Cortex of kidney (tissue), 1 donor: ENCODE measurements at places on chromosomes 3 and 15.

GRCh38 chr3:174191380-174191779, 667.8 kb upstream of the NAALADL2 start:
- no peak for DNase-seq

- DNase-seq, result no peak
Observed at GRCh38 chr15:81530271-81530691, 156.3 kb upstream of the TMC3 start.

DNA sequence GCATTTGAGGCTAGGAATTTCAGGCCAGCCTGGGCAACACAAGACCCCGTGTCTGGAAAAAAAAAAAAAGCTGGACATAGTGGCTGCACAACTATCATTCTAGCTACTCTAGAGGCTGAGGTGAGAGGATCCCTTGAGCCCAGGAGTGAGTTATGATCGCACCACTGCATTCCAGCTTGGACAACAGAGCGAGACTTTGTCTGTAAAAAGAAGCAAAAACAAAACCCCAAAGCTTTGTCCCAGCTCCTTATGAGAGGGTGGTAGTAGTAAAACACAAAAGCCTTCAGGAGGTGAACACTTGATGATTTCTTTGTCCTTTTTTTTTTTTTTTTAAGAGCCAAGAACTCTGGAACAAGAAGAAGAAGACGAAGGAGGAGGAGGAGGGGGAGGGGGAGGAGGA, 1.1 kb upstream of the CD200 start:
- DNase-seq, result no peak

DNA sequence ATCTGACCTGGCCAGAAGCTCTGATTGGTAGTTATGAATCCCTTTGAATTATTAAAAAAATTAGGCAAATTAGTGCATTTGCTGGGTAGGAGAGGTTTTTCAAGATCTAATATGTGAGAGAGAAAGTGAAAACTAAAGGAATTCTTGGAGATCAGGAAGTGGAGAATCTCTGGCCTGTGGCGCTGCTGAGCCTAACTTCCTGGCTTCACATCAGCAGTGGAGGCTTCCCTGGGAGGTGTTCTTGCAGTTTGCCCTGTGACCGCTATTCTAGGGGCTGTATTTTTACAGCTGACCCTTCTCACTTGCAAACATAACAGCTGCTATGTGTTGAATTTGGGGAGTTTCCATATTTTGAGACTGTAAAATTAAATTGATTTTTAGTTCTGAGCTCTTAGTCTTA, 166.4 kb downstream of the ATG7 start:
- DNase-seq, result no peak

- no peak for DNase-seq
Observed at GRCh38 chr3:187758318-187758955, 13.2 kb upstream of the BCL6 start.

- no peak for DNase-seq
Observed at GRCh38 chr15:97989299-97989698, 28.8 kb downstream of the ARRDC4 start.

- no peak for DNase-seq
Observed at GRCh38 chr3:170044795-170045244, 7.0 kb downstream of the GPR160 start.

DNA sequence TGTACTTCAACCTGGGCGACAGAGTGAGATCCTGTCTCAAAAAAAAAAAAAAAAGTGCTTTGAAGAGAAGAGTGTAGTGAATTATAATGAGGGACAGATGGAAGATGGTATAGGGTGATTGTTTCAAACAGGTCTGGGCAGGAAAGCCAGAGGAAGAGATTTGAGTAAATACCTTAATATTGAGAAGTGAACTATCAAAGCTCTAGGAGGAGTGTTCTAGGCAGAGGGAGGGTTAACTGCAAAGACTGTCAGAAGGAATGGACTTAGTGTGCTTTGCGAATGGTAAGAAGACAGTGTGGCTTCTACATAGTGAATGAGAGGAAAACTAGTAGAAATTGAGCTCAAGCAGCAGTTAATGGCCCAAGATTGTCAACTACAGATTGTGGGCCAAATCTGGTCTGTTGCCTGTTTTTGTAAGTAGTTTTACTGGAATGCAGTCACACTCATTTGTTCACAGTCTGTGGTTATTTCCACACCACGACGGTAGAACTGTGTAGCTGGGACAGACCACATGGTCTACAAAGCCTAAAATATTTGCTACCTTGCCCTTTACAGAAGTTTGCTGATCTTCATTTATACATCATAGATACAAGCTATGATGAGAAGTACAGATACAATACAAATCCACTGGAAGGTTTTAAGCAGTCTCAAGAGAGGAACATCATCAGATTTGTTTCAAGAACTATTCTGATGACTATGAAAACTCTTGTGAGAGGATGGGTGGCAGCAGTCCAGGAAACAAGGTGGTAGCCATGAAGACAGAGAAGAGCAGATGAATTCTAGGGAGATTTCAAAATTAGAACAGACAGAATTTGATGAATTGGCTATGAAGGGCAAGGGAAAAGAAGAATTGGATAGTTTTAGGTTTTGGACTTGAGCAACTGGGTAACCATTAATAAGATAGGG, 16.5 kb upstream of the USP50 start:
- no peak for DNase-seq

DNA sequence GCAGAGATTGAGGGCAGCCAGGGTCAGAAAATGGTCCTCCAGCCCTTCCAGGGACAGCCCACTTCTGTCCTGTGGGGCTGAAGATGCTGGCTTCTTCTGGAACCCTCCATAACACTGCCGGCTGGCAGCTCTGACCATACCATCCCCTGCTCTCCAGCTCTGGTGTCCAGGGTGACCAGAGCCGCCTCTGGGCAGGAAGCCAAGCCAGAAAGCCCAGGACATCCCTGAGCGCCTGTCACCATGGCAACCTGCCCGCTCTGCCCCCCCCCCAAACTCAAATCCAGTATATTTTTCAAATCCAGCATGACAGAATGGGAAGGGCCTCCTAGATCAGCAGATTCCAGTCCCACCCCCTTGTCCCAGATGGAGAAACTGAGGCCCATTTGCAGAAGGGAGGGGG, 420 bp upstream of the TMIE start:
- DNase-seq, result no peak

DNA sequence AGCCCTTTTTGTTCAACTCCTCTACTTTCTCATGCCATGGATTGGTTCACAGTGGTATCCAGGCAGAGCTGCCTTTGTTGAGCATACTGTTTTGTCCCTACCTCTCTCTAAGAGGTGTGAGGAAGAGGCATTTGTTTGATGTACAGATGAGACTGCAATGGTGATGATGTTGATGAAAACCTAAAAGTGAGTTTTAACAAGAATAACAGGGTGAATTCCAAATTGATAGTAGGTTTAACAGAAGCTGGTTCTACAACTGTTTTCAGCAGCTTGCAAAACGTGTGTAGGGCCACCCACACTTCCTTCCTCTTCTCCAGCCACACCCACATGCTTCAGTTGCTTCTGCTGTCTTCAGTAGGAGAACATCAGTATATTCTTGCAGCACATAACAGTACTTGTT, 10.2 kb downstream of the SNRK start:
- DNase-seq, result no peak

GRCh38 chr15:100898152-100898490, 18.5 kb downstream of the ALDH1A3 start:
- DNase-seq, result no peak

- no peak for DNase-seq
Observed at GRCh38 chr3:172280406-172281051, 167.7 kb downstream of the GHSR start.

DNA sequence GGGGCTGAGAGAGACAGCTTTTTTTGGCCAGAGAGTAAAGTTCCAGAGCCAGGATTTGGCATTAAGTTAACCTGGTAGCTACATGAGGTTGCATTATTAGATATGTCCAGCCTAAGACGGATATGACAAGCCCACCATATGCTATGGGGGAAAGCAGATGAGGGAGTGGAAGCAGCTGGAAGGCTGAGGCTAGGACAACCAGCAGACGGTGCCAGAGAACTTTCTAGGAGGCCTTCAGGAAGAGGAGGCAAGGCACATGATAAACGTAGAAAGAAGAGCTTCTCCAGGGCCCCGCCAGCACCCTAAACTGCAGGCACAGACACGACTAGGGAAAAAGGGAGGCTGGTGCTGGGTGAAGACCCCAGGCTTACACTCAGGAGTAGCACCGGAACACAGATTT, 87.0 kb downstream of the CTNNB1 start:
- DNase-seq, result no peak

- no peak for DNase-seq
Observed at GRCh38 chr3:67357610-67358458, 296.6 kb downstream of the SUCLG2 start.

GRCh38 chr15:60809375-60809774, 330.4 kb upstream of the ICE2 start:
- no peak for DNase-seq

- no peak for DNase-seq
Observed at GRCh38 chr15:31148297-31149087, 47.0 kb upstream of the TRPM1 start.

DNA sequence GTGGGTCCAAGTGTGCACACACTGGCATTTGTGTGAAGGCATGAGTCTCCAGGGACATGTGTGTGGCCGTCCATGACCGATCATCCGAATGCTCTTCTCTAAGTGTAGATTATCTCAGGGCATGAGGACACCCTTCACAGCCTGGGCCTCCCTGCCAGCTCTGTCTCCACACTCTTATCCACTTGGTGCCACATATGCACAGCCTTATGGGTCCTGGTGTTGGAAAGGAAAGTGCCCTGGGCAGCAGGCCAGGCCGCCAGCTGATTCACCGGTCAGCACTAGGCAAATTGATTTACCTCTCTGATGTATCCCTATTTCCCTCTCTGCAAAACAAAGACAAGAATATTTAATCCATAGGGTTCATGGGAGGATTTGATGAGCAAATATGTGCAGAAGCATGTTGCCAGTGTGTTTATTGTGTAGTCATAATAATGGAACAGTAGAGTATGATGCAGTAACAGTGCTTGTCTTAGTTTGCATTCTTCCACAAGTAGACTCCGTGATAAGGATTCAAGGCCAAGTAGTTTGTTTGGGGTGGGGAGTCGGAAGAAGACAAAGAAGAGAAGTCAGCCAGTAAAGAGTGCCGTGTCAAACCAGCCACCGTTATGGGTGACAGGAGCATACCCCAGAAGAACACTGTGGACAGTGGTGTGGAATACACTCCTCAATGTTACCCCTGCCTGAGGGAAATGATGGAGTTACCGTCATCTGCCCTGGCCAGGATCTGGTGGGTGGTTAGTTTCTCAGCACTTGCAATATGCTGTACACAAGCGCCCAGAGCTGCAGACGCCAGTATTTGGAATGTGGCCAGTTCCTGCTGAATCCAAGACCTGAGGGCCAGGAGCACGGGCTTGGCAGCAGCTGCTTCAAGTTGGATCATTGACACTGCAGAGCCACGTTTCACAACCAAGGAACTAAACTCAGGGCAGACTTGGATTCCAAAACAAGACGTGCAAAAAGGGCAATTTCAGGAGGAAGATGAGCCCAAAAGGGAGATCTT, 85.1 kb downstream of the MTHFS start:
- no peak for DNase-seq

- no peak for DNase-seq
Observed at GRCh38 chr3:67030785-67031740, 33.0 kb downstream of the KBTBD8 start.

GRCh38 chr3:169790687-169791429, 17.7 kb downstream of the MYNN start:
- no peak for DNase-seq

- DNase-seq, result no peak
Observed at GRCh38 chr15:69089258-69089657, 71.2 kb upstream of the GLCE start.

GRCh38 chr3:43043793-43044192, 62.1 kb downstream of the POMGNT2 start:
- DNase-seq, result no peak

- no peak for DNase-seq
Observed at GRCh38 chr3:184543256-184543655, 18.3 kb upstream of the EPHB3 start.
